Aorta (tissue), 5 donors: ENCODE measurements at places on chromosomes 12 and 14.

DNA sequence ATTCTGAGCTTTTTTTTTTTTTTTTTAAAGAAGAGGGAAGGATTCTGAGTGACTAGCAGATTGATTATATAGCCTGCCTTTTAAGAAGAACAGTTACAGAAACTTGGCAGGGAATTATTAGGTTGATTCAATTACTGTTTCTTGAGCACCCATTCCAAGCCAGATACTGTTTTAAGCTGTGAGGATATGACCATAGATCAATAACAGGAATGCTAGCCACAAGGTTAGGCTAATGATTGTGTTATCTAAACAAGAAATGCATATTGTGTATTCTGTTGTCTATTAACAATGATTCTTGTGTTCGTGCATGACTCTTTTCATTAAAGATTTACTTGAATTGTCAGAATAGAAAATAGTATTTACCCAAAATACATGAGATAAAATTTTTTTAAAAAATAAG is 67.1 kb downstream of the PRORP start:
- DNase-seq = no peak

- DNase-seq = no peak
These were observed 98.9 kb downstream of the PRKCH start for GRCh38 chr14:61420326-61420725.

GRCh38 chr12:40907115-40907527 is 214.9 kb downstream of the CNTN1 start:
- no peak for DNase-seq

DNA sequence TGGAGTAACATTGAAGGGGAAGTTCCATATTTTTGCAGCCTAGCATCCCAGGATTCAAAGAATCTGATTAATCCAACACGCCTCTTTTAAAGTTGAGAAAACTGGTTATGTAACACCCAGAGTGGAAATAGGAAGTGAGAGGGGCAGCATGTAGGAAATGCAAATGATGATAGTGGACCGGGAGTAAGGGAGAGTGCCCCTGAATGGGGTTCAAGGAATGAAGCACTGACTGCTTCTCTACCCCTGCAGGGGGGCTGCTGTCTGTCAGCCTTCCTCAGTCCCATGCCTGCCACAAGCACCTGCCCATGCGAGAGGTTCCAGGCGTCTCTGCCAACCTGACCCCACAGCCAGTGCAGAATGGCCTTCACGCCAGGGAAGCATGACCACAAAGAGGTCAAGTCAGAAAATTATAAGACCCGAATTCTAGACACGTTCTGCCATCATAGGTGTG is 126.5 kb upstream of the CCND2 start:
- no peak for DNase-seq

GRCh38 chr12:64392221-64392620 is 1.7 kb upstream of the C12orf56 start:
- no peak for DNase-seq

DNA sequence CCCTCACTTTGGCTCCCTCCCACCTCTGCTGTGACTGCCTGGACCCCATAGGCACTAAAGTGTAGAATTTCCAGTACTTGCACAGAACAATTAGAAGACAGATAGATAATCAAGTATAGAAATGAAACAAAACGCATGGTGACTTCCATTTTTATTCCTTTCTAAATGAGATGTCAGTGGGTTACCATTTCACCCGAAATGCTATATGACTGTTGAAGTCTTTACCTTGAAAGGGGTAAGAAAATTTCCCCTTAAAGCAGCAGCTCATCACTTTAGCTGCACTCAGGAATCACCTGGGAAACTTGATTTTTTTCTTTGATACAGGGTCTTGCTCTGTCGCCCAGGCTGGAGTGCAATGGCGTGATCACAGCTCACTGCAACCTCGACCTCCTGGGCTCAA is 12.5 kb upstream of the KSR2 start:
- DNase-seq = no peak

DNA sequence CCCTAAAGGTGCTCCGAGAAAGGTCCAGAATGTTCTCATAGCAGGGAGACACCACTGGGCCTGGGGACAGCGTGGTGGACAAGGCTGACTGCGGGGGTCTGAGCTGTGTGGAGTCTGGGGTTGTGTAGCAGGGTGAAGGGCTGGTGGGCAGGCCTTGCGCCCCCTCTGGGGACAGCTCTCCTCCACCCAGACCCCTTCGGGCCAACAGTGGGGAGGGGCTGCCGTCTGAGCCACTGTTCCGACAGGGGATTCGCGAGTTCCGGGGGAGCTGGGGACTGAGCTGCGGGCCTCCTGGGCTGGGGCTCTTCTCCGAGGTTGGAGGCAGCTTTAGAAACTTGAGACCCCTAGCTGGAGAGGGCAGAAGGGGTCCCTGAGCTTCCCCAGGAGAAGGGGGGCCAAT is 32.1 kb downstream of the NCKAP5L start:
- no peak for DNase-seq

- no peak for DNase-seq
These were observed 12.3 kb upstream of the GPRC5D start for GRCh38 chr12:12964255-12964654.
